Suprapubic skin (tissue), 4 donors: ENCODE measurements at places on chromosomes 2 and 18.

GRCh38 chr2:64018701-64019082 lies 536 bp downstream of the VPS54 start:
- peak; percentile 82 for DNase-seq

- DNase-seq: no peak
Measured at GRCh38 chr2:19367326-19367725, 8.9 kb upstream of the OSR1 start.

- DNase-seq: no peak
Measured at GRCh38 chr2:175872721-175873120, 129.3 kb downstream of the LNPK start.

DNA sequence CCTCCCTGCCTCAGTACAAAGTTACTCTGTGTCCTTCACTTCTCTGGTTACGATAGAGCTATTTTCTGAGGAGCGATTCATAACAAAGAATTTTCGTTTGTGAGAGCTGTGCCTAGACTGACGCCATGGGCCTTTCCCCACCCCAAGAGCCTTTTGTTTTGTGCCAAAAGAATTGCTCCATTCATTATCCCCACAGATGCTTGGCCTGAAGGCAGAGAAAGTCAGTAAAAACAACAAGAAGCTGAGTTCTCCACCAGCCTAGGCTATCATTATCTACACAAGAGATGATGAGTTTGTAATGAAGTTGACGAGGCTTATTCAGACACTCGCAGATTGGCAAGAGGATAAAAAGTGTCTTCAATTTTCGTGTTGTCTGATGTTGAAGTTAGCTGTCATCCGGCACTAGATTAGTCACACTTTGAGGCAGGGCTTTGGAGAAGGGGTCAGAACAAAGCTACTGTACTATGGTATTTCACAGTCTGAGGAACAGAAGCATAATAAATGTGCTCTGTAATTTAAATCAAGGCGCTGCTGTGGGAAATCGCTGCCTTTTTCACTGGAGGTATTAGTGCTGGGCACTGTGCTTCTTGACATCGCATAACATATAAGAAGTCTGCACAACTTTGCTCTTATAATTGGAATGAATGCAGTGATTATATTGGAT lies 278.4 kb upstream of the FIGN start:
- no peak for DNase-seq

DNA sequence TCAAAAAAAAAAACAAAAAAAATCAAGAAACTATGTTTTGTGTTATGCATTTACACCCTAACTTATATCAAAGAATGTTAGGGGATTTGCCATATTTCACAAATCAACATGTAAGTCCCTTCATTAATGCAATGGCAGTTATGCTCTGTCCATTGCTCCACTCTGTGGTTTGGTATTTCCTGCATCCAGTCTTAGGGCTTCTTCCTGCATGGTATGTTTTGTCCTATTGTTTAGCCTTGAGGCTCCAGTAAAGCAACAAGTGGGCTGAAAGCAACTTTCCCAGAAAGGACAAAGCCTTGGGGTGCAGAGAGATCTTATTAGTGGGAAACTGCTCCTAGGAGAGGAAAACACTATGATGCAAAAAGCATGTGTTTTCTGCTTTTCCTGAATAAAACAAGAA lies 474.1 kb downstream of the IRS1 start:
- DNase-seq: no peak

DNA sequence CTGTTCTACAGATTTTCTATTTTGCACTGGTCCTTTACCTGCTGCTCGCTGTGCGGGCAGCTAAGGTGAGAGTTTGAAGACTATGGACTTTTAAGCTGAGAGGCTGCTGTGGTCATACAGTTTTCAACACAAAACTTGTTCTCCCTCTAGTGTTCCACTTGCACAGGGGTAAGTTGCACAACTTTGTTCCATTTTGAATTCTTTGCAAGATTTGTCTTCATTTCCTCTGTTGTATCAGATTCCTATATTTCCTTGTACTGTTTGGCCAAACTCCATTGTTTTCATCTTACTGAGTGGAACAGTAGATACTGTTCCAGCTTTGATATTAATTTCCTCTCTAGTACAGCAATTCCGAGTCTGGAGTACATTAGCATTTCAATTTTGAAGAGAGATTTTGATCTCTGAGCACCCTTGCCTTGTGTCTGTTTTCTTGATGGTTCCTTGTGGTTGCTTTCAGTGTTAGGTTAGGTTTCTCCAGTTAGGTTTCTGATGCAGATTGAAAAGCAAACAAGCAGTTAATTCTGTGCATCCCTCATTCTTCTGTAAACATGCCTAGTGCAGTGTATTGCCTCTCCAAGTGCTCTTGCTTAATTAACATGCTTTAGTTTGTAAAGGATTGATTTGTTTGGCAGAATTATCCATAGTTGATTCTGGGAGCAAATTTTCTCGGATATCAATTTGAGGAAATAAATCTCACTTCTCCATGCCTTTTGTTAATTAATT lies 188.8 kb downstream of the PTPRM start:
- no peak for DNase-seq

- no peak for DNase-seq
Measured at GRCh38 chr18:24595561-24596031, 135.2 kb downstream of the HRH4 start.

GRCh38 chr2:150538651-150539201 lies 51.3 kb upstream of the RND3 start:
- DNase-seq: peak; percentile 69

- DNase-seq: no peak
Measured at GRCh38 chr2:37343537-37344434, 644 bp upstream of the QPCT start.

DNA sequence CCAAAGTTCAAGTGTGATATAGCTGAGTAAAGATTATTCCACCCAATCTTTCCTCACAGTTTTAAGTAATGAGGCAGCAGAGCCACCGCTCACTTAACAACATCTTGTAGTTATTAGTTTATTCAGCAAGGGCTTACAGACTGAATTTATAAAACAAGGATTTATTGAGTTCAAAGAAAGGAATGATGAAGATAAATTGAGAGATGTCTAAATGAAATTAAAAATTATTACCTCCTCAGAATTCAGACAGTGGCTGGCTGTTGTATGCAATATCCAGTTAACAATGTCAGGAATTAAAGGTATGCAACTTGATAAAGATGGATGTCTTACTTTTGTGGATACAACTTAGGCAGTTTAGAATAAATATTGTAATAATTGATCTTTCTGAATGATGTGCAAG lies 927.3 kb upstream of the CDH2 start:
- no peak for DNase-seq

GRCh38 chr2:7725171-7725849 lies 808.1 kb downstream of the RNF144A start:
- DNase-seq: no peak

GRCh38 chr2:145617906-145618305 lies 1098.0 kb upstream of the ZEB2 start:
- no peak for DNase-seq

GRCh38 chr2:217975626-217976025 lies 27.2 kb downstream of the TNS1 start:
- peak; percentile 38 for DNase-seq

DNA sequence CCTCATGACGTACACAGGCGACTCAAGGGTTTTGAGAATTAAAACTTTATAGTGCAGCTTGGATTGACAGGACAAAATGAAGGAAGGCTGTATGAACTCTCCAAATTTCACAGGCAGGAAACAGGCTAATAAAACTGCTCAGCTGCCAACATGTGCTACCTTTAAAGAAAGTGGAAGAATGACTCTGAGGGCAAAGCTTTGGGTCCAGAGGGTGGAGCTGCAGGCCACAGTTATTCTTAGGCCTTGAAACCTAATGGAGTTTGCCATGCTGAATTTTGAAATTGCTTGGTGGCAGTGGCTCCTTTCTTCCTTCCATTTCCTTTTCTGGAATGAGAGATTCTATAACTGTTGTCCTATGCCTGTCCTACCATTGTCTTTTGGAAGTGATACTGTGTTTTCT lies 34.8 kb downstream of the HAT1 start:
- DNase-seq: no peak

DNA sequence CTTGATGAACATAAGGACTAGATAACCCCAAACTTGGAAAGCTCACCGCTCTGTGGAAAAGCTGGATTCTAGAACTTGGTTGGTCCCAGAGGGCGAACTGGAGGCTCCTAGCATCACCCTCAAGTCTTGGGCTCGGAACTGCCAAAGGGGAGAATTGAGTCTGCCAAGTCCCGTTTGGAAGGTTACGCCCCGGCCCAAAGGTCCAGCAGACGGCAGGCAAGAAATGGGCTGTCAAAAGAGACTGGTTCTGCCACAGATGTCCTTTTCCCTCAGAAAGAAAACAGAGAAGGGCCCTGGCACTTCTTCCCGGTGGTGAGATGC lies 182.2 kb downstream of the ANAPC1 start:
- peak; percentile 20 for DNase-seq

DNA sequence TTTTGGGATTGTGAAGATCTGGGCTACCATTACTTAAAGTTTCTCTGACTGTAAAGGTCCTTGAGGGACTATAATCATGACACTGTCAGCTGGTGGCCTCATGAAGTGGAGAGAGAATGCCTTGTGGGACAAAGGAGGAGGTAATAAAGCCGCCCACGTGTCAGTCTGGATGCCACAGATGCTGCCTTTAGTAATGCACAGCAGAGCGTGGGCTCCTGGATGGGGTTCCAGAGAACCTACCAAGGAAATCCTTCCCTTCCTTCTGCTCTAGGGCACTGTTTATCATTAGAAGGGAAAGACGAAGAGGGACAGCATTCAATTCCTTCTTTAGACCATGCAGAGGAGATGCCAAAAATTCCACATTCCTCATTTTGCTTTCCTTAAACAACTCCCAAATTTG lies 63.5 kb downstream of the COL5A2 start:
- DNase-seq: no peak

GRCh38 chr2:11375689-11376027 lies 31.2 kb upstream of the ROCK2 start:
- no peak for DNase-seq
